ENCODE measurements at places on chromosomes 2 and 18.

DNA sequence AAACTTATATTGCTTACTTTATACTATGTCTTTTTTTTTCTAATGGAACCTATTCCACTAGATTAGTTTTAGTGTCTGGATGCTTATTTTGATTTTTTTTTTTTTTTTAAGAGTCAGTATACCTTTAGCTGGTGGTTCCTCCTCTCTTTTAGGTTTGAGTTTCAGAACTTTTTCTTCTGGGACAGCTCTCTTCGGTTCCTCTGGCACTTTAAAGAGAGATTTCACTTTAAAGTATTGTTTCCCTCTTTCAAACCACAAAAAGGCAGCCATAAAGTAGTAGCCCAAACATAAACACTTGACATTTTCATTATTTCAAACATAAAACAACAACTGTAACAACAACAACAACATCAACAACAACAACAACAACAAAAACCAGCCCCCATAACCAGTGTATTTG, 123.3 kb downstream of the TTN start:
- no peak for DNase-seq

GRCh38 chr18:76374330-76375281, 120.4 kb downstream of the ZNF516 start:
- peak; percentile 22 for DNase-seq

DNA sequence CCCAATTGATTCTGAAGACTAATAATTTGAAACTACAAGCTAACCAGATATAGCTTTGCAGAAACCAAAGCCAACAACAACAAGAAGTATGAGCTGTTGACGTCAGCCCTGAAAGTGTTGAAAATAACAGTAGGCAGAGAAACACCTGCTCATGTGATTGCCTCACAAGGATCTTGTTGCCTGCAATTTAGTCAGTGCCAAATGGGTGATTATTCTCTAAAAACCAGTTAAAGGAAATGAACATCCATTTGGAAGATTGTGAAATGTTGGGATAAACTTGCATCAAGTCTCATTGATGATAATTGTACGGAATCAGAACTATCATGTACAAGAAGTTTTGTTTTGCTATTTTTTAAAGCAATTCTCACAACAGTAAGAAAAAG, 2.8 kb downstream of the CYTIP start:
- DNase-seq: no peak

DNA sequence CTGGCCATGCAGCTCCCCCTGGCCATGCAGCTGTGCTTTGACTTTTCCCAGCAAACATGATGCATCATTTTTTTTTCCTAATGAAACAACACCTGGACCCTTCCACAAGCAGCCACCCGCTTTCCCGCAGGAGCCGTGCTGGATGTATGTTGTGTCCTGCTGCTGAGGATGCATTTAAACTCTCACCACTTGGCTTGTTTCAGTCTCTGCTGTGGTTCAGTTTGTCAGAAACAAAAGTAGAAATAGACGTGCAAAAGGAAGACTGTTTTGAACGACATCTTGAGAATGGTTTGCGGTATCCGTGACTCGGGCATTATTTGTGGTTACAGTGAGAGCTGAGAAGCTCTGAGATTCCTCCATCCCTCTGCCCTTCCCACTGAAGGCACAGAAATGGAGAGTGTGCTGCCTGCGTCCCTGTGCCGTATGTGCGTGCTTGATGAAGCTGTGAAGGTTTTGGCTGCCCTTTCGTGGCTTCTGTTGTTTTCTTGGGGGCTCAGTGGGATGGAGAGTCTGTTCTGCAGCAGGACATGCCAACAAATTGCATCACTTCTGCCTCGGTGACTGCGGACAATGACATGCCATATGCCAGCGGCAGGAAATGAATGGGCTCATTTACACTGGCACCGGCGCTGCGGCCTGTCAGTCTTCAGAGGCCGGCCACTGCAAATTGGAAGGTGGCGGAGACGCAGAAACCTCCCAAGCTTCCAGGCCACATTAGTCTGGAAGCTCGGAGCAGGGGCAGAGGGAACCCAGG, 417.7 kb upstream of the SALL3 start:
- DNase-seq: no peak

DNA sequence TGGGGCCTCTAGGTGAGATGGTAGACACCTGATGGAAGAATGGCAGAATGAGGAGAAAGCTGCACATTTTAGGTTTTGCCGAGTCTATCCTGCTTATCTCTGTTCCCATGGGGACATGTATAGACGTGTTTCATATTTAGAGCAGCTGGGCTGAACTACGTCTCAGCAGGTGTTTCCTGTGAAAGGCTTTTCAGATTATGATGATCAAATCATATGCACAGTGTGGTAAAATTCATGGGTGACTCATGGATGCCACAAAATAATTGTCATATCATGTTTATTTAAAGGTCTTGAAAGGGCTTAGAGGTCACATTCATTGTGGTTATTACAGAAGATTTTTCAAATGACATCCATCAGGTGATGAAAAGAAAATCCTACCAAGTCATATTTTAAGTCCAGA, 90.5 kb downstream of the ICOS start:
- DNase-seq: no peak

GRCh38 chr2:4979111-4979510, 713.1 kb upstream of the SOX11 start:
- DNase-seq: no peak
